Smooth muscle cell of trachea (primary cell): ENCODE measurements at places on chromosomes 5 and 9. TPM values are rescaled to one million over a fixed set of nuclear protein-coding genes. Genes with fewer than 3 reads are reported as not detected.

Gene ARID3C
- not detected in 2 replicates for total RNA-seq

Gene SCGB3A2
- not detected in 2 replicates for total RNA-seq

Gene PCDHGA10
- 13.8 and 14.7 TPM in 2 replicates for total RNA-seq

Gene ACOT12
- 1.6 and 2.2 TPM in 2 replicates for total RNA-seq

Gene PCDHB15
- total RNA-seq: under 0.01 and 0.66 TPM in 2 replicates

Gene KLHL3
- 1.2 and 3.8 TPM in 2 replicates for total RNA-seq

Gene RORB
- total RNA-seq: 0.87 and 1.5 TPM in 2 replicates

Gene TTF1
- total RNA-seq: 6.8 and 13.8 TPM in 2 replicates

Gene LECT2
- total RNA-seq: not detected in 2 replicates

Gene IFNB1
- total RNA-seq: not detected in 2 replicates

Gene CDHR2
- total RNA-seq: under 0.01 TPM in 2 replicates

Gene PCDH1
- 0.33 and 0.58 TPM in 2 replicates for total RNA-seq

Gene ADAMTS2
- total RNA-seq: 50.3 and 76.6 TPM in 2 replicates

Gene SPACA9
- total RNA-seq: 3.5 and 7.6 TPM in 2 replicates

Gene PKD2L2
- not detected in 2 replicates for total RNA-seq

Gene TARS1
- 168 and 250 TPM in 2 replicates for total RNA-seq

Gene WNK2
- total RNA-seq: 0.15 TPM in 1 of 2 replicates, not detected in the other

Gene IFNK
- total RNA-seq: not detected in 2 replicates

Gene SH3RF2
- 1.0 and 1.2 TPM in 2 replicates for total RNA-seq

Gene NSD1
- 48.1 and 48.7 TPM in 2 replicates for total RNA-seq

Gene OTULIN
- total RNA-seq: 24.1 and 28.4 TPM in 2 replicates

Gene CDH10
- under 0.01 and 0.83 TPM in 2 replicates for total RNA-seq
